Fibroblast of skin of back (primary cell): ENCODE measurements at places on chromosomes 11 and 22.

DNA sequence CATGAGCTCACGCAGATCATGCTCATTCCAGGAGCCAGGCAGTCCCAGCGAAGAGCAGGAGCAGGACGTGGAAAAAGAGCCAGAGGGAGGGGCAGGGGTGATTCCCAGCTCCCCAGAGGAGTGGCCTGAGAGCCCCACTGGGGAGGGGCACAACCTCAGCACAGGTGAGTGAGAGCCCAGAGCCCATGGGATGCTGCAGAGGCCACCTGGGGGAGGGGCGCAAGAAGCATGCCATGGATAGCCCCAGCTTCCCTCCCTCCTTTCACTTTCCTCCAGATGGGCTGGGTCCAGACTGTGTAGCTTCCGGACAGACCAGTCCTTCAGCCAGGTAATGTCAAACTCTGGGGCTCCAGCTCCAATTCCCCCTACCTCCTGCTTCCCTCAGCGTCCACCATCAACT, 6.2 kb downstream of the SMTNL1 start:
- no peak for DNase-seq

DNA sequence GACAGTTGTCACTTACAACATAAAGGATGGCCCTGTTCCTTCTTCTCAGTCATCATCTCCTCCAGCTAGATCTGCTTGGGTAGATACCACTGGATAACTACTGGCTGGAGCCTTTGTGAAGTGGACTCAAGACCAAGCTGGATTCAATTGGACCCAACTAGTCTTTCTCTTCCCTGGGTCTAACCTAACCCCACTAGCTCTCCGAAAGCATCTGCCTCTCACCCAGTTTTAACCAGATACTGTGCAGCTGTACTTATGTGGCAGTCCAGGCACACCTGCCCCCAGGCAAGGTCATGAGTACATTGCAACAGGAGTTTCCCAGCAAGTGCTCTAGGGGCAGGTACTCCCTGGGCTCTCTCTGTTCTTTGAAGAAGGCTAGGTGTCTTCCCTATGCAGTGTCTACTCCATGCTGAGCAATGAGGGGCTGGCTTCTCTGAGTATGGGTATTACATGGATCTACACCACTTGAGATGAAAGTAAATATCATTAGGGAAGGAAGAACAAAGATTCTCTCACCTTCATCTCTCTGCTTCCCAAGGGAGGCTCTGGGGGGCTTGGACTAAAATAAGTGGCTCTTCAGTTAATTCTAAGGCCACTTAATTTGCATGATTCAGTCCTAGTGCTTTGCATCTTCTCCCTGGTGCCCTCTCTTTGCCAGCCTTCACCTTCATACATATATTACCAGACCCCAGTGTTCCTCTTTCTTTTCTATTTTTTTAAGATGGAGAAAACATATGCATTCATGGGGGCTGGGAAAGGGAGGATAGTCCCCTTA, 236.1 kb downstream of the NXPE2 start:
- DNase-seq = no peak

GRCh38 chr11:76067099-76067498, 139.2 kb downstream of the WNT11 start:
- peak; percentile 8 for DNase-seq

- no peak for DNase-seq
Measured at GRCh38 chr11:110629594-110629993, 82.6 kb downstream of the ARHGAP20 start.

DNA sequence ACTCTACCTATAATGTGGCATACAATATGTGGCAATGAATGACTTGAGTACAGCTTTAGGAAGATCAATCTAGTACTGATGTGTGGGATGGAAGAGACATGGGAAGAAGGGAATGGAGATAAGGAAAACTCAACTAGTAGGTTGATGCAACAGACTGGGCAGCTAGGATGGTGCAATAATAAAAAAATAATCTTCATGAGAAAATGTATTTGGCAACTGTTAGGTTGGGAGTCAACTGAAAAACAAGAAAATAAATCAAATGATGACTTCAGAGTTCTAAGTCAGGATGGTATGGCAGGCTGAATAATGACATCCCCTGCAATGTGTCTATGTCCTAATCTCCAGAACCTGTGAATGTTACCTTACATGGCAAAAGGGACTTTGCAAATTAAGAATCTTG, 236.8 kb upstream of the PITPNB start:
- no peak for DNase-seq

- no peak for DNase-seq
Measured at GRCh38 chr11:95793116-95793515, 2.8 kb downstream of the CEP57 start.

GRCh38 chr22:24331468-24332440, 61.1 kb downstream of the SPECC1L start:
- peak; percentile 49 for DNase-seq

DNA sequence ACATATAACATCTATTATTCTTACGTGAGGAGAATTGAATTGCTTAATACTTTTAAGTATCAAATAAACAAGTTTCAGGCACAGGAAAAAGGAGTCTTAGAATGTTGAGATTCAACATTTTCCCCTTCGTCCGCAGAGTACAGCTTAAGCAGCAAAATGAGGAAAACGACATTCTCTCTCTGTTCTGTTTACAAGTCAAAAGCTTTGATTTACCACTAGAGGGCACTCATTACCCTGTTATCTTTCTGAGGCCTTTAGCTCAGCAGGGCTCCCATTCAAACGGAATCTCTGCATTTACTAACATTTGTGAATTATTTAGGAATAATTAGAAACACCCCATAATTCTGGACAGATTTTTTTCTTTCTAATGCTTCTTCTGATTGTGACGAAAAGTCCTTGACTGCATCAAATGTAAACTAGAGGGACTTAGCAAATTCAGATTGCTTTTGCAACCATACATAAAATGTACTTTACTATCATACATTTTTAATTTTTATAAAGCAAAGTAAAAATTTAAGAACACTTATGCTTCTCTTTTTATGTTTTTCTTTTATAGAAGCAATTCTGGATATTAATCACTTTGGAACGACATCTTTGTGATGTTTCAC, 75.0 kb downstream of the JRKL start:
- DNase-seq = peak; percentile 71

GRCh38 chr22:22909605-22910271, 22.1 kb downstream of the IGLL5 start:
- no peak for DNase-seq

GRCh38 chr22:22161924-22162851, 82.4 kb upstream of the VPREB1 start:
- no peak for DNase-seq

- peak; percentile 78 for DNase-seq
Measured at GRCh38 chr11:130782361-130783222, 133.7 kb downstream of the SNX19 start.

DNA sequence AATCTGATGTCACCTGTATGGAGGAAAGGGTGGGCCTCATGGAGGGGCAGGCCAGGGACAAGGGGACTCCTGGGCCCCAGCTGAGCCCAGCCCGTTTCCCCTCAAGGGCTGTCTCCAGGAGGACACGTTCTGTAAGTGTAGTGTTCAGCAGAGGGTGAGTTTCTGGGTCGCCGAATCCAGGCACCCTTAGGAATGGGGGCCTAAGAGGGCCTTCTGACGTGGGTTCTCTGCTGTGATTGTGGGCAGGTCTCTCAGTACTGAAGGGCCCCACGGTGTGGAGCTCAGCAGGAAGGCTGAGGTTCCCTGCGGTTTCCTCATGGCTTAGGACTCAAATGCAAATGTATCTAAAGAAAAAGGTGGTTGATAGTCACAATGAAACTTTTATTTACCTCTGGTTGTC, 6.5 kb downstream of the PTDSS2 start:
- no peak for DNase-seq

DNA sequence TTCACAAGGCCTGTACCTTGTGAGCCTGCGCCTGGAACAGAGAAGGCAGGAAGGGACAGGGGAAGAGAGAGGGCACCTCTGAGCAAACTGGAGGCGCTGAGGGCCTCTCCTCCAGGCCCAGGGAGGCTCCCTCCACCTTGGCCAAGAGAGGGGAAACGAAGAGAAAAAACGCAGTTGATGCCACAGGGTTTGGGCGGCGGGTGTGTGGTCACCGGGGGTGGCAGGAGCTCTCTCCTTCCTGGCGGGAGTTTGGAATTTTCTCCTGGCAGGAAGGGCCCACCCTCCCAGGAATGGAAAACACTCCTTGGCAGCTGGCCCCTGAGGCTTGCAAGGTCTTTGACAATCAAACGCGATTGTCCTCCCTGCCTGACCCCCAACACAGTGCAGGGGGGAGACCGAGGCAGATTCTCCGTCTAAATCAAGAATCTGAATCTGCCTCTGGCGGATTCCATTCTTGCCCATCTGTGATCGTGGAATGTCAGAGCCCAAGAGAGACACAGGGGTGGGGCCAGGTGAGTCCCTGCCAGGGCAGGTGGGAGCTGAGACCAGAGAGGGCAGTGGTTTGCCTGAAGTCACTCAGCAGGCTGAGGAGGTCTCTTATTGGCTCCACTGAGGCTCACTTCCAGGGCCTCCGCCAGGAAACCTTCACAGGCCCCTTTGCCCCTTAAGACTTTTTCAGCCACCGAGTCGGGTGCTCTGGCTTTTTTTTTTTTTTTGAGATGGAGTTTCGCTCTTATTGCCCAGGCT, 21.0 kb downstream of the RPL3 start:
- DNase-seq = peak; percentile 53

DNA sequence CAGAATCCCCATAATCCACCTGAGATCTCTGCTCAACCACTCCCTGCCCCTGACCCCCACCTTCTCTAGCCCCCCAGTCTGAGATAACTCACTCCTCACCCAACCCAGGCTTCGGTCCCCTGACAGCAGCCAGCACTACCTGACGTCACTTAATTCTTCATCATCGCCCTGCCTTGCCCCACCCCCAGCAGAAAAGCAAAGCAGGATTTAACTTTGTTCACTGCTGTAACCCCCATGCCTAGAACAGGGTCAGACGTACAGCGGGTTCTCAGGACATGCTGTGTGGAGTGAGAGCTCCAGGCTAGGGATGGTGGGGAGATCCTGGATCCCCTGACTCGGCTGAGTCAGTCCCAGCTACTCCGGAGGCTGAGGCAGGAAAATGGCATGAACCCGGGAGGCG, 45.8 kb downstream of the ELFN2 start:
- no peak for DNase-seq

- DNase-seq = peak; percentile 16
Measured at GRCh38 chr22:22342697-22343580, 98.4 kb downstream of the VPREB1 start.

- DNase-seq = no peak
Measured at GRCh38 chr22:46914481-46914880, 152.0 kb downstream of the TBC1D22A start.

- no peak for DNase-seq
Measured at GRCh38 chr11:126523441-126524205, 168.1 kb downstream of the ST3GAL4 start.

- DNase-seq = no peak
Measured at GRCh38 chr11:112565551-112565950, 304.9 kb upstream of the PLET1 start.

GRCh38 chr11:88357323-88358039, 19.9 kb upstream of the CTSC start:
- DNase-seq = no peak

DNA sequence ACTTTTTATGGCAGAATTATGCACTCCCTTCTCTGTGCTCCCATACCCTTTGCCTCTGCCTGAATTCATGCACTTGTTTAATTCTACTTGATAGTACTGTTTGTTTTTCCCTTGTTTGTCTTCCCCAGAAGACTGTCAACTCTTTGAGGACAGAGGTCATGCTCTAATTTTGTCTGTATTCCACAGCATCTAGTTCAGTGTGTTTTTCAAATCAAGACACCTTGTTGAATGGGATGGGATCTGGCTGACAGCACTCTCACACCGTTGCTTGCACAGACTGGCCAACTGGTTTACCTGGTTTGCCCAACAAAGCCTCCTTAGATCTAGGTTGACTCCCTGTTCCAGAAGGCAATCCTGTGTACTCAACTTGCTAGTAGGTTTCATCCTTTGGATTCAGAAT, 121.2 kb upstream of the TIMP3 start:
- DNase-seq = no peak

GRCh38 chr11:109972181-109972715, 120.9 kb upstream of the ZC3H12C start:
- DNase-seq = no peak

GRCh38 chr22:26483043-26483438, 542 bp downstream of the HPS4 start:
- no peak for DNase-seq

DNA sequence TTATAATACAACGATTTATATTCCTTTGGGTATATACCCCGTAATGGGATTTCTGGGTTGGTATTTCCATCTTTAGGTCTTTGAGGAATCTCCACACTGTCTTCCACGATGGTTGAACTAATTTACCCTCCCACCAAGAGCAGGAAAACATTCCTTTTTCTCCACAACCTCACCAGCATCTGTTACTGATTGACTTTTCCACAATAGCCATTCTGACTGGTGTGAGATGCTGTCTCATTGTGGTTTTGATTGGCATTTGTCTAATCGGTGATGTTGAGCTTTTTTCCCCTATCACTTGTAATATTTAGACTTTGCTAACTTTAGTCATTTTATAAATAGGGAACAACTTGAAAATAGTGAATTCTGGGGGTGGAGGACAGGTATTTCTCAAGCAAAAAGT, 58.1 kb downstream of the PPFIA1 start:
- no peak for DNase-seq

DNA sequence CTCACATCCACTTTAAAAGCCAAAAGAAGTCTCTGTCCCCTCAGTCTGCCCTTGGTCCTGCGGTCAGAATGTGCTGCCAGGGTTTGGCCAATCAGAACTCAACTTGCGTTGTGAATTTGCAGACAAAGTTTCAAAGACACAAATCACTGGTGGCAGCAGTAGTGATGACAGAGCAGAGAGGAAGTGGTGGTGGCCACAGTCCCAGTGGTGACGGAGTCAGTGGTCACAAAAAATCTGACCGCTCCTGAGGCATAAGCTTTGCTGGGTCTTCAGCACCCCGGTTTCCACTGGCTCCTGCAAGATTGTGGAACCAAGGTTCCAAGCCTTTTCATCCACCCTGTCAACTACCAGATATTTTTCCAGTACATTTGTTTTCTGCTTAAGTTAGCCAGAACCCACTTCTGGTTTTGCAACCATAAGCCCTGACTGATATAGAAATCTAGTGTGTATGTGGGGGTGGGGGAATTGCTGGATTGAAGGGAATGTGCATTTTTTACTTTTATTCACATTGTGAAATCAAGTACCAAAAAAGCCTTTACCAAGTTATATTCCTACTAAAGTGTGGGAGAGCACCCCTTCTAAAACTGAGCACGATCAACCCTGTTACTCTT, 112.3 kb downstream of the TMPRSS5 start:
- peak; percentile 43 for DNase-seq

GRCh38 chr11:101706541-101706940, 122.7 kb upstream of the TRPC6 start:
- DNase-seq = peak; percentile 79

DNA sequence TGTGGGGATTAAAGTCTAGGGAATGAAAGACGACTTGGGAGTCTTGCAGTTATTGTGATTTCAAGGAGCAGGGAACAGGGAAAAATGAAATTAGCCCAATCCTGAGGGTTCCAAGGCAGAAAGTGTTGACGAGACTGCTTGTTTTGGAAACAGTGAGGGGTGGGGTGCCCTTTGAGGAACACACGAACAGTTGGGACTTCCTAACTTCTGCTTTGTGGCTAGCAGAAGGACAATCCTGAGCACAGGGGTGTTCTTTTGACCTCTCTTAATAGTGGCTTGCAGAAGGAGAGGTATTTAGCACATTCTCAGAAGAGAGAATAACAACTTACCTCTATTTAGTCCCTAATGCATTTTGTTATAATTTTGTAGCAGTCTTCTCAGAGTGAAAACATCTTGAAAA, 545.9 kb upstream of the ARHGAP42 start:
- no peak for DNase-seq

- DNase-seq = peak; percentile 52
Measured at GRCh38 chr22:29799217-29799680, 32.1 kb downstream of the UQCR10 start.
